Articular chondrocyte of knee joint (primary cell): ENCODE measurements at places on chromosomes 1 and 21. TPM values are rescaled to one million over a fixed set of nuclear protein-coding genes. Genes with fewer than 3 reads are reported as not detected.

Gene CFHR2
- total RNA-seq = not detected in 2 replicates

Gene TFF2
- total RNA-seq = not detected in 2 replicates

Gene LCE1C
- total RNA-seq = not detected in 2 replicates

Gene UTS2
- total RNA-seq = 0.11 TPM in 1 of 2 replicates, not detected in the other

Gene HAPLN2
- total RNA-seq = not detected in 2 replicates

Gene MTARC2
- total RNA-seq = 9.2 and 11.2 TPM in 2 replicates

Gene AGL
- total RNA-seq = 21.2 and 23.9 TPM in 2 replicates

Gene TMEM222
- 26.3 and 27.8 TPM in 2 replicates for total RNA-seq

Gene LYPD8
- not detected in 2 replicates for total RNA-seq

Gene TBX15
- total RNA-seq = 64.6 and 81.5 TPM in 2 replicates

Gene THRAP3
- total RNA-seq = 121 and 148 TPM in 2 replicates

Gene CCT3
- total RNA-seq = 195 and 293 TPM in 2 replicates

Gene DESI2
- 79.2 and 84.0 TPM in 2 replicates for total RNA-seq

Gene ZNF695
- total RNA-seq = 1.2 and 2.8 TPM in 2 replicates

Gene INAVA
- under 0.01 TPM in 2 replicates for total RNA-seq

Gene ZMPSTE24
- 108 and 137 TPM in 2 replicates for total RNA-seq

Gene RPTN
- total RNA-seq = 0.13 and 0.54 TPM in 2 replicates

Gene ODR4
- 23.0 and 23.6 TPM in 2 replicates for total RNA-seq
